ENCODE measurements at places on chromosomes 2 and 18.
A peak's percentile ranks its signal among the peaks of the same experiment; 100 is the strongest.

DNA sequence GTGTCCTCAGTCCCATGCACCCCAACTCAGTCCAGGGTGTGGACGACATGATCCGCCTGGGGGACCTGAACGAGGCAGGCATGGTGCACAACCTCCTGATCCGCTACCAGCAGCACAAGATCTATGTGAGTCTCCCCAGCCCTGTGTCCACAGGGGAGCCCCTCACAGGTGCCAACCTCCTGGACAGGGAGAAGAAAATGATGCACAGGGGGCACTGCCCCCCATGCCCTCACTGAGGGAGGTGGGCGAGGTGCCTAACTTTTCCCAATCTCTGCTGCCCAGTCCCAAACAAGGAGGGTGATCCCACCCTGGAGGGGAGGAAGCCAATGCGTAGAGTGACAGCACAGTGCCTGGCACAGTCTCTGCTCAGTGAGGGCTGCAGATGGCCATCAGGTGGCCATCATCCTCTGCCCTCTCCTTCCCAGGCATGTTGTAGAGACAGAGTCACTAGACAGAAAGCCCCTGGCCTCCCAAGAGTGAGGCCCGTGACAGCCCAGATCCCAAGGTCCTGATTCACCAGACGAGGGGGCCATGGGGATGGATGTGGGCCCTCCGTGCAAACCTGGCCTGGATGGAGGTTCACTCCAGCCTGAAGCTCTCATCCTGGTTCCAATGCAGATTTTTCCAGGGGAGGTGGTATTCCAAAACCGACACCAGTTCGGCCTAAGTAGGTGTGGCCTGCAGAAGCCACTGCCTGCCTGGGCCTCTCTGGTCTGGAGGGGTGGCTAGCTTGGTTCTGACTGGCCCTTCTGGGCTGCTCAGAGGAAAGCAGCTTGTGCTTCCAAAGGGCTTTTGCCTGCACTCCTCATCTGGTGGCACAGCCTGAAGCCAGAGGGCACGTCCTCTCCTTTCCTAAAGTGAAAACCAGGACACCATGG lies 30.0 kb downstream of the MYO7B start:
- no peak for DNase-seq

DNA sequence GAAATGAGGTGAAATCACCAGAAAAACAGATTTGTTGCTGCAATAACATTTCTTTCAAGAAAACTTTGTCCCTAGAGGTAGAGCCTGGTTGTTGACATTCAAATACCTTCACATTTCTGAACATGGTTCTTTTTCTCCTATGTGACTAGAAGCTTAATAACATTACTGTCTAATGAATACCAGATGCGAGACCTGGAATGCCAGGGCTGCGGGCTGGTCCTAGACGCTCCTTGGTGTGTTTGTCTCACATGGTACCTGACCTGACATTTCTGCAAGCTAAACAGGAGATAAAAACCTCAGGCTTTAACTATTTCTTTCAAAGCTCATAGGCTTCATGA lies 38.5 kb downstream of the ACKR3 start:
- no peak for DNase-seq

- DNase-seq, result no peak
Observed at GRCh38 chr2:50901510-50901909, 130.4 kb downstream of the NRXN1 start.

GRCh38 chr18:78546281-78546680 lies 433.3 kb upstream of the SALL3 start:
- no peak for DNase-seq

- DNase-seq, result no peak
Observed at GRCh38 chr2:169106134-169106533, 36.8 kb downstream of the DHRS9 start.

- DNase-seq, result no peak
Observed at GRCh38 chr18:35189510-35189909, 51.3 kb upstream of the ZNF397 start.

DNA sequence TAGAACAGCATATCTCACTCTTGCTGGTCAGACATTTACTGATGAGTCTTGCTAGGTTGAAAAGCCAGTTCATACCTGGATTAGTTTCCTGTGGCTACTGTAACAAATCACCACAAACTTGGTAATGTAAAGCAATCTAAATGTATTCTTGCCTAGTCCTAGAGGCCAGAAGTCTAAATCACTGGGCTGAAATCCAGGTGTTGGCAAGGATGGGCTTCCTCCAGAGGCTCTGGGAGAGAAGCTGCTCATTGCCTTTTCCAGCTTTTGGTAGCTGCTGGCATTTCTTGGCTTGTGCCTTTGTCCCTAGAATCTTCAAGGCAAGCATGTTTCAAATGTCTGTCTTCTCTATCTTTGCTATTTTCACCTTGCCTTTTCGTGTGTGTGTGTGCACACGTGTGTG lies 62.3 kb upstream of the MAP4K3 start:
- DNase-seq, result no peak

DNA sequence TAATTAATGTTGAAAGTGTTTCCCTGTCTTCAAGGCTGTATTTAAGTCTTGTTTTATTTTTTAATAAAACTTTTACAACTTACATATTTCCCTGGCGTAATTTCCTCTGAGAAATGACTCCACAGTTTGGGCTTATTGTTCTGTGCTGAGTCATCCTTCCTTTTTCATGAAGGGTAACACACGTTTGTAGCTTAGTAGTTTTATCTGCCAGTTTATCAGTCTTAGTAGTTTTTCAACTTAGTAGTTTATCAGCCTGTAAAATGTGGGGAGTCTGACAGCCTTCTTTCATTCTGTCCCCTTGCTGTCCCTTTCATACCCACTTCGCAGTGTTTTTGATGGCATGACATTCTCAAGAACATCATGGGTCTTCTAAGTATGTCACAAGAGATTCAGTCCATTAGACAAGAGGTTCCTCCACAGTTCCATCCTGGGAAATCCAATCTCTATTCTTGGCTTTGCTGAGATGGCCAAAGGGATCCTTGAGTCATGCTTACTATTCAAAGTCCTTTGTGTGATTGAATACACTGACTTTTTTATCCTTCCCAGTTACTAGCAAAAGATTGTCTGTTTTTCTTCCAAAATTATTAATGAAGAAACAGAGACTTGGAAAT lies 60.0 kb upstream of the SGPP2 start:
- no peak for DNase-seq

- DNase-seq, result no peak
Observed at GRCh38 chr2:120858361-120859106, 122.9 kb downstream of the GLI2 start.

DNA sequence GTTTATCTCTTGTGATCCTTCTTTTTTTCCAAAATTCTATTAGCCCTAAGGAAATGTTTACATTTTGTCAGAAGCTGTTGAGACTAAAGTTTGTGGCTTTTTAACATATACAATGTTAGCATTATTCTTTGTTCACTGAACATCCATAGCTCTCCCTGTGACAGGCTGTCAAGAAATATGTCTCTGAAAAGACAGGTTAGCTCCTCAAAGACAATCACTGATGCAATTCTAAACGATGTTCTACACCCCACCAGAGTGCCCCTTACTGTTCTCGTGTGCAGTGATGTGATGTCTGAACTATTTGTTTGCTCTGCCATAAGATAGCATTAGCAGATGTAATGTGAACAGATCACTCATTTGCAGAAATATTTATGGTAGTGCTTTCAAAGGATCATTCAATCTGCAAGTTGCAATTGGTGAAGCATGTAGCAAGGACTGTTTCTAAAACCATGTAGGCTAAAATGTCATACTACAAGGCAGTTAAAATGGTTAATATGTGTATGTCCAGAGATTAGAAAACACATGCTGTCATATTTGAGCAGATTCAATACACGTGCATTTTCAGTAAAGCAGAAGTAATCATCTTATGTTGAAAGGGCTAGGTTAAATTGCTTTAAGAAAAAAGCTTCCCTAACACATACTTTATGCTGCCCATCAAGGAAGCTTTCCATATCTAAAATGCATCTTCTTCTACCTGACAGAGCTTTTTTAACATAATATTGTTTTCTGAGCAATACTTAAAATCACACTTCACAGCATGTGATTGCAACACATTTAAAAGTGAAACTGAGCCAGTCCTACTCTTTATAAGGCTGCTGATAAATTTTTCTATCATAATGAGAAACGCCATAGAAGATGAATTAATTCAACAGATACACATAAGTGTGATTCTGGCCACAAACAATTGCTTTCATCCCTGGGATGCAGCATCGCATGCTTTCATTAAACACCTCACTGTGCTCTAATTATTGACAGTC lies 285.7 kb upstream of the UBE2E3 start:
- DNase-seq, result peak; percentile 35

GRCh38 chr2:24565537-24565936 lies 74.5 kb downstream of the NCOA1 start:
- DNase-seq, result no peak

DNA sequence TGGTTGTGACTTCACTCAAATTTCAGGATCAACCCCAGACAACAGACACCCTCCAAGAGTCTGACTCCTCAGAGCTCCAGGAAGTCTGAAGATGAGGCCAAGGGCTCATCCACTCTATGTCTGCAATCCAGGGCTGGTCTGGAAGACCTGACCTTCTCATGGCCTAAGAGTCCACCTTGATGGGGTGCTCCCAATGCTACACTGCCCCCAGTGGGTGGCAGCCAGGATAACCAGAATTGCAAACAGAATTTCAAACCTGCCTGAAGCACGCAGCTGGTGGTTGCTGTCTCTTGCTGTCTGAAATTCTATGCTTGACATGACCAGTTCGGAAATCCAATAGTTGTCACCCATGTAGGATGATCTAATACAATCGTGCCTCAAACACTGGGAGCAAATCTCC lies 96.0 kb downstream of the UXS1 start:
- no peak for DNase-seq

GRCh38 chr18:63070767-63071502 lies 248.6 kb downstream of the BCL2 start:
- DNase-seq, result no peak

DNA sequence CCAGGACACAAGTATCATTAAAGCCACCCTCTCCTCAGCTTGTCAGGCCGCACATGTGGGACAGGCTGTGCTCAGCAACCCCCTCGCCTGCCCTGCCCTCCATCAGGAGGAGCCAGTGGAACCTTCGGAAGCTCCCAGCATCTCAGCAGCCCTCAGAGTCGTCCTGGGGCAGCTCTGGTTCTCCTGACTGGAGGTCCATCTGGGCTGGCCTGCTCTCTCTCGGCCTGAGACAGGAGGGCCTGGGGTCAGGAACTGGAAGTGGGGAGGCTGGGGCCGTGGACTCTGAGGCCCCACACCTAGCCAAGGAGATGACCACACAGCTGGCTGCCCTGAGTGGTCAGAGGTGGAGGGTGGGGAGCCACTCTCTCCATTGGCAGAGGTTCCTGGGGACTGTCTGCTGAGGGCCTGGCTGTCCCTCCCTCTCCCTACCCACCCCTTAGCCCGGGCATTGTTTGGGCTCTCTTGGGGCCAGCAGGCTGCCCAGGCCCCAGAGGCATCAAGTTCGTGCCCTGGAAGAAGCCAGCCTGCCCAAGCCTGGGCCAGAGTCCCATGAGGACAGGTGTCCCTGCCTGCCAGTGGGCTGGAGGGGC lies 23.1 kb downstream of the ODC1 start:
- DNase-seq, result no peak

- no peak for DNase-seq
Observed at GRCh38 chr2:160912276-160912675, 248.0 kb upstream of the TANK start.

- no peak for DNase-seq
Observed at GRCh38 chr2:82896117-82896516, 1563.0 kb downstream of the SUCLG1 start.

- DNase-seq, result no peak
Observed at GRCh38 chr2:192247456-192247855, 52.7 kb upstream of the TMEFF2 start.
